Fibroblast of upper back skin (primary cell): ENCODE measurements at places on chromosomes 5 and 9.
A peak's percentile ranks its signal among the peaks of the same experiment; 100 is the strongest.

DNA sequence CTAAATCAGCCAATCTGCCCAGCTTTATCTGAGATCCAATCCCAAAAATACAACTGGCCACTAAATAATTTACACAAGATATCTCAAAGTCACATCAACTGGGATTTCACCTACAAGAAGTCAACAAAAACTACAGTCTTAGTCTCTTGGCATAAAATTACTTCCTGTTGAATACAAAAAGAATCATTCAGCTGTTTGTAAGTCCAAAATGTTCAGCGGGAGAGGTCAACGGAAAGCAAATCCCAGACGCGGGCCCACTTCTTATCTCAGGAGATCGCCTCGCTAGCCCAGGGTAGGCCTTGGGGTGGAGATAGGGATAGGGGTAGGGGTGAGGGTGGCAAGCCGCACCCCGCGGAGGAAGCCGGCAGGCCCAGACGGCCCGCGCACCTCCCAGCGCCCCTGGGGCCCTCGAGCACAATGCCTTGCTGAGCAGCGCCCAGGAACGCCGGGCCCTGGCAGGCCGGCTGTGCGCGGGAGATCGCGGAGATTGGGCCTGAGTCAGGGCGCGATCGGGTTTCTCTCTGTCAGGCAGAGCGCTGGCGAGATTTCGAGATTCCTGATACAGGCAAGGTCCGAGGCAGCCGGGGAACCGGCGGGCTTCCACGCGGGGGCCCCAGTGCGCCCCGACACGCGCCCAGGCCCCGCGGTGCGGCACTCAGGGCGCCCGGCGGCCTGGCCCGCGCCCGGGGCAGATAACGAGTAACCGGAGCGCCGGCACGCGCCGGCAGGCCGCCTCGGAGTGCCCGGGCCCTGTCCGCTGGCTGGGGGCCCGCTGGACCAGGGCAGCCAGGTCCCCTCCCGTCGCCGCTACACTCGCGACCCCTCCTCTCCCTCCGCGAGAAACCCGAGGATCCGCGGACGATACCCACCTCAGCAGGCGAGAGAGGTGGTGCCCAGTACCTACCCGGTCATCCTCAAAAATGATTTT is 601 bp downstream of the HINT1 start:
- DNase-seq = peak; percentile 73

DNA sequence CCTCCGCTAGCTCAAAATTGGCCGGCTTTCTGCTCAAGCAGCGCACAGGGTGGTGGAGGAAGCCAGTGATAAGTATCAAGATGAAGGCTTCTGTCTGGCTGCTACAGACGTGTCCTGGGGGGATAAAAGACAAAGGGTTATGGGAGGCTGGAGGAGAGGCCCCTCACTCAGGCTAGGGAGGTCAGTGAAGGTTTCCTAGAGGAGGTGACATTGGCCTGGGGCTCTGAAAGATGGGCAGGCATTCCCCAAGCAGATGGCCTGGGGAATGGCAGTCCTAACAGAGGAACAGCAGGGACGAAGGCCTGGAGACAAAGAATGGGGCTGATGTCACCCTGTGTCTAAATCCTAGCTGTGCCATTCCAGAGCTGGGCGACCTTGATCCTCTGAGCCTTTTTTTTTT is 32.3 kb downstream of the OLFML2A start:
- no peak for DNase-seq

- DNase-seq = no peak
Measured at GRCh38 chr9:125660557-125660956, 46.5 kb downstream of the MAPKAP1 start.

GRCh38 chr5:89125372-89125771 is 242.4 kb upstream of the MEF2C start:
- no peak for DNase-seq

DNA sequence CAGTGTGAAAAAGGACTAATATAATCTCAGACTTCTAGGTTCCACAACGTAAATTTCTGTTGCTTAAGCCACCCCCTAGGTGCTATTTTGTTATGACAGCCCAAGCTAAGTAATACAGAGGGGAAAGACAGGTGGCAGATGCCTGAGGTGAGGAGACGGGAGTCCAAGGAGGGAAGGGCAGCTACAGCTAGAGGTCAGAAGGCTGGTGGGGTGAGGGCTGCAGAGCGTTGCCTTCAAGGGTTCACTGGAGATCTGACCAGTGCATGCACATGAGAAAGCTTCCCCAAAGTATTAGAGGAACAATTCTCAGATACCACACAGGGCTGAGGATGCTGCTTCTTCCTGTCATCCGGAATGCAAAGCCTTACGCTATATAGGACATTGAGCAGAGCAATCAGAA is 104.7 kb upstream of the IRX4 start:
- DNase-seq = no peak

- DNase-seq = peak; percentile 95
Measured at GRCh38 chr9:127185931-127186781, 63.7 kb upstream of the ANGPTL2 start.

- no peak for DNase-seq
Measured at GRCh38 chr5:37931541-37931940, 91.7 kb upstream of the GDNF start.
